HCT116 (cell line): ENCODE measurements at places on chromosomes 6 and 20. TPM values are rescaled to one million over a fixed set of nuclear protein-coding genes. Genes with fewer than 3 reads are reported as not detected.

Gene KIZ
- 17.6 TPM for total RNA-seq

Gene LST1
- total RNA-seq, result 0.69 TPM

Gene IP6K3
- total RNA-seq, result not detected

Gene OLIG3
- not detected for total RNA-seq

Gene VGLL2
- total RNA-seq, result not detected

Gene FAM209B
- not detected for total RNA-seq

Gene PDYN
- not detected for total RNA-seq

Gene DDO
- total RNA-seq, result not detected

Gene SNHG17
- 65.7 TPM for total RNA-seq

Gene C20orf202
- not detected for total RNA-seq

Gene BACH2
- 3.3 TPM for total RNA-seq

Gene ERVFRD-1
- not detected for total RNA-seq

Gene ZSCAN16
- 5.0 TPM for total RNA-seq

Gene NTSR1
- 187 TPM for total RNA-seq

Gene SLC17A9
- total RNA-seq, result 37.6 TPM

Gene MRAP2
- total RNA-seq, result 1.4 TPM

Gene PRICKLE4
- total RNA-seq, result 2.9 TPM

Gene DLL1
- 5.3 TPM for total RNA-seq

Gene RAET1G
- total RNA-seq, result 0.37 TPM

Gene MRPS18B
- 112 TPM for total RNA-seq

Gene CCND3
- 26.6 TPM for total RNA-seq

Gene ATRN
- total RNA-seq, result 24.4 TPM

Gene SF3B5
- total RNA-seq, result 173 TPM

Gene ZKSCAN3
- 11.2 TPM for total RNA-seq

Gene FUT9
- total RNA-seq, result not detected

Gene HFE
- 9.8 TPM for total RNA-seq

Gene GSTA3
- not detected for total RNA-seq

Gene LY6G6F
- not detected for total RNA-seq

Gene SYCP2
- total RNA-seq, result 0.59 TPM

Gene CRIP3
- total RNA-seq, result not detected

Gene CCR6
- total RNA-seq, result not detected

Gene POLR3F
- 11.4 TPM for total RNA-seq

Gene C6orf89
- total RNA-seq, result 32.9 TPM

Gene ADGRB3
- total RNA-seq, result not detected

Gene PRDM13
- total RNA-seq, result not detected

Gene EFCAB8
- total RNA-seq, result 0.42 TPM

Gene RAB44
- 0.05 TPM for total RNA-seq

Gene ELOVL2
- total RNA-seq, result 0.07 TPM

Gene OXT
- not detected for total RNA-seq

Gene C20orf204
- 2.5 TPM for total RNA-seq

Gene SERPINB6
- total RNA-seq, result 103 TPM

Gene EPHA7
- total RNA-seq, result not detected

Gene CYP21A2
- total RNA-seq, result 1.4 TPM

Gene POPDC3
- 10.1 TPM for total RNA-seq

Gene CEP85L
- total RNA-seq, result 4.9 TPM

Gene BFSP1
- 8.8 TPM for total RNA-seq

Gene RBBP8NL
- 0.59 TPM for total RNA-seq
